AG09319 (cell line): ENCODE measurements at places on chromosomes 12 and 14.

GRCh38 chr12:16018306-16018705 is 107.2 kb downstream of the DERA start:
- no peak for DNase-seq

DNA sequence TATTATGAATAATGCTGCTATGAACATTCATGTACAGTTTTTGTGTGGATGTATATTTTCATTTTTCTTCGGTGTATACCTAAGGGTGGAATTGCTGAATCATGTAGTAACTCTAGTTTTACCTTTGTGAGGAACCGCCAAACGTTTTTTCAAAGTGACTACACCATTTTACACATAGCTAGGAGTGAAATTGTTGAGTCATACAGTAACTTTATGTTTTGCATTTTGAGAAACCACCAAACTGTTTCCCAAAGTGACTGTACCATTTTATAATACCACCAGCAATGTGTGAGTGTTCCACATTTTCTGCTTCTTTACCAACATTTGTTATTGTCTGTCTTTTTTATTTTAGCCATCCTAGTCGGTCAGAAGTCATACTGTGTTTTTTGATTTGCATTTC is 3.1 kb upstream of the TPH2 start:
- no peak for DNase-seq

GRCh38 chr14:31212893-31213292 is 5.3 kb upstream of the HECTD1 start:
- DNase-seq, result no peak

DNA sequence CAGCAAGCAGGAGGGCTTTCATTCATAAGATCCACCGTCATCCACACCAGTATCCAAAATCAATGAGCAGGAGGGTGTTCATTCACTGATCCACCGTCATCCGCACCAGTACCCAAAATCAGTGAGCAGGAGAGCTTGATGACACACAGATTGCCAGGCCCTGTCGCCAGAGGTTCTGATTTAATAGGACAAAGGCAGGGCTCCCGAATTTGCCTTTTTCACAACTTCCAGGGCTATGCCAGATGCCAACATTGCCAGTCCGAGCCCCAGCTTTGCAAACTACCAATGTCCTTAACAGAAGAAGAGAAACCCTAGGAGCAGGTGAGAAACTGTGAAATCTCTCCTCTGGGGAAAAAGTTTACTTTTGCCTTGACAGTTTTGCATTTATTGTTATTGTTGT is 115.0 kb downstream of the SLC15A4 start:
- no peak for DNase-seq

- no peak for DNase-seq
These were observed 95.1 kb upstream of the COCH start for GRCh38 chr14:30779210-30779609.

DNA sequence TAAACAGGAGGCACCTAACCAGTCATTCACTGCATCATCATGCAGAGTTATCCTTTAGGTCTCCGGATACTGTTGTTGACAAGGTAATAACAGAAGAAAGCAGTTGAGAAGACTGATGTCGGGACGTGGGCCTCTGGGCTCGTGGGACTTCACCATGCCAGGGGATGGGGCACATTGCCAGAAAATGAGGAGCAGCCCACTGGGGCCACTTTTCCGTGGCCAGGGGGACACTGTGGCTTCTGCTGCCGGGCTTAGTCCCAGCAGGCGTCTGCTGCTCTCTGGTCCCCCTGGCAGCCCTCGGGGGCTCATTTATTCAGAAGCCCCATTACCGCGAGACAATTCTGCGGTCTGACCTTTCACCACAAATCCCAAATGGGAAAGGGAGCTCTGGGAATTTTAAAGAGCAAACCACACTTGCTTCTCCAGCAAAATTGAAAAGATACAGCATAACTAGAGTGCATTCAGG is 201.2 kb downstream of the DAD1 start:
- no peak for DNase-seq

DNA sequence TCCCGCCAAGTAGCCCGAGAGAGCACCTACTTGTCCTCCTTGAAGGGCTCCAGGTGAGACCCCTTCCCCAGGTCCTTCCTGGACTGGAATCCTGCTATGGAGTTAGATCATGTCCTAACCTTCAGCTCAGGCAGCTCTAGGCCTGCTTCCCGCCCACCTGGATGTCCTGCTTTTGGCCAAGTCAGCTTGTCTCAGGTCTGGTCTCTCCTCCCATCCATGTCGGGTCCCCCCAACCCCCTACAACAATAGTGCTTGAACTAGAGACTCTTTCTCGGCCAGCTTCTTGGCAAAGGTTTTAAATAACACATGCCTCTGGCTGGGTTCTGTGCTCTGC is 3.6 kb downstream of the NAB2 start:
- no peak for DNase-seq

DNA sequence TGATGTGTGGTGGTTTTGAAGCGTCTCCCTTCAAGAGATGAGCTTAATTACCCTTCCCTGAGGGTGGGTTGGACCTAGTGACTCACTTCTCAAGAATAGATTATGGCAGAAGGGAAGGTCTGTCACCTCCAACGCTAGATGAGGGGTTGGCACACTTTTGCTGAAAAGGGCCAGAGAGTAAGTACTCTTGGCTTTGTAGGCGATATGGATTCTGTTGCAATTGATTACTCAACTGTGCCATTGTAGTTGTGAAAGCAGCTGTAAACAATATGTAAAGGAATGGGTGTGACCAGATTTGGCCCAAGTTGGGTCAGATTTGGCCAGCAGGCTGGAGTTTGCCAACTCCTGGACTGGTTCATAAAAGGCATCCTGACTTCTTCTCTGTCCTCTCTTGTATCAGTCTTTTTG is 53.3 kb downstream of the SMIM41 start:
- DNase-seq, result peak; percentile 65

- DNase-seq, result no peak
These were observed 197.8 kb upstream of the FRMD6 start for GRCh38 chr14:51453869-51454268.

DNA sequence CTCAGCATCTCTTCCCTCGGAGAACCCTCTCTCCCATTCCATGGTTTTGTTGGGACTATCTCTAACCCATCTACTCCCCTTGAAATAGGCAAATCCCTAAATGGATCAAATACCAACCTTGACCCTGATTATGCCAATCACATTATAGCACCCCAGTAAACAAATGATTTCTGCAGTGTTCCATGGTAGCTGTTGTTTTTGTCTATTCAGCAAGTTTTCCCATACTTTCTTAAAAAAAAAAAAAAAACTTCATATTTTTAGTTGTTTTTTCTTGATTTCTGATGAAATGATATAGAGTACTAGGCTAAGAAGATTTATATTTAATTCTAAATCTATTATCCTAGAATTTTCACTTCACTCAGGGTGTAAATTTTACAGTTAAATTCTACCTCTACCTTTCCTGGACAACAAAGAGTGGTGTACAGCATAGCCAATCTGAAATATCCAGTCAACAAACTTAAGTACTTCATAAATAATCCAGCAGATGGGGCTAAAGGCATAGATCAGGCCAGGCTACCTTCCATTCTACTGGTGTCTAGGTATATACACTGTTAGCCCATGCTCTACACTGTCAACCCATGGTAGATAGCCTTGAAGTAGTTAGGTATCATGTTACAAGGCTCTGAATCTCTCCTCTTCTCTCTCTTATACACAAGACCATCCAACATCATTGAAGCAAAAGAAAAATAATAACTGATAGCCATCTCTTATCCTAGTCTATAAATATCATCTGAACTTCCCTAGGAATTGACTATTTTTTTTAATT is 82.2 kb downstream of the PLEKHG7 start:
- no peak for DNase-seq

DNA sequence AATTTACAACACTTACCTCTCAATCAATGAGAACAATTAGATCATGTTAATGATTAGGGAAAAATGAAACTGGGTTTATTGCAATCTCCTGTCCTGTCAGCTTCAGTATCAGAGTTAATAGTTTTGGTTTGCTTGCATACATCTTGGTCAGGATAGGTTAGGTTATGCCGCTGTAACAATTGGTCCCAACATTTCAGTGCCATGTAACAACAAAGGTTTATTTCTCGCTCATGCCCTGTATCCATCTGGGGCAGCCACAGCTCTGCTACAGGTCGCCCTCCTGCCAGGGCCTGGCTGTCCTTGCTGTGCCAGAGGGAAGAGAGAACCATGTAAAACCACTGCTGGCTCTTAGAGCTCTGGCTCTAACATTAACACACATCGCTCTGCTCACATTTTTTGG is 30.5 kb upstream of the SPTLC2 start:
- no peak for DNase-seq

GRCh38 chr14:53714495-53715192 is 242.0 kb downstream of the BMP4 start:
- no peak for DNase-seq

GRCh38 chr12:12899530-12900380 is 8.4 kb downstream of the GPRC5A start:
- DNase-seq, result peak; percentile 77

GRCh38 chr14:90491911-90492531 is 95.2 kb downstream of the CALM1 start:
- DNase-seq, result no peak

DNA sequence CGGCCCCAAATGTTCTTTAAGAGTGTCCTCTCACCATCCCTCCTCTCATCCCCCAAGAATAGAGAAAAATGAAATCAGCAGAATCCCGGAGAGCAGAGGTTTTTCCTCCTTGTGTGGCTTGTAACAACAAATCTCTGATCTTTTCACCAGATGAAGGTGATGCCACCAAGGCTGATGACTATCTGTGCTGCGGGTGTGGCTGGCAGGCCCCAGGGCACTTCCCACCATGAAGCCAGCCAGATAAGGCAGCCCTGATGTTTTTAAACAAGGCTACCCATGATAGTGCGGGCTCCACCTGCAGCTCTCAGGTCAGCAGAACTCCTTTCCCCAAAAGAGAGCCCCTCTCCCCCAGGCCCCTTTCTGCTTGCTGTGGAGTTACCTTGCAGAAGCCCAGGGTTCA is 58.0 kb upstream of the PARP11 start:
- no peak for DNase-seq

DNA sequence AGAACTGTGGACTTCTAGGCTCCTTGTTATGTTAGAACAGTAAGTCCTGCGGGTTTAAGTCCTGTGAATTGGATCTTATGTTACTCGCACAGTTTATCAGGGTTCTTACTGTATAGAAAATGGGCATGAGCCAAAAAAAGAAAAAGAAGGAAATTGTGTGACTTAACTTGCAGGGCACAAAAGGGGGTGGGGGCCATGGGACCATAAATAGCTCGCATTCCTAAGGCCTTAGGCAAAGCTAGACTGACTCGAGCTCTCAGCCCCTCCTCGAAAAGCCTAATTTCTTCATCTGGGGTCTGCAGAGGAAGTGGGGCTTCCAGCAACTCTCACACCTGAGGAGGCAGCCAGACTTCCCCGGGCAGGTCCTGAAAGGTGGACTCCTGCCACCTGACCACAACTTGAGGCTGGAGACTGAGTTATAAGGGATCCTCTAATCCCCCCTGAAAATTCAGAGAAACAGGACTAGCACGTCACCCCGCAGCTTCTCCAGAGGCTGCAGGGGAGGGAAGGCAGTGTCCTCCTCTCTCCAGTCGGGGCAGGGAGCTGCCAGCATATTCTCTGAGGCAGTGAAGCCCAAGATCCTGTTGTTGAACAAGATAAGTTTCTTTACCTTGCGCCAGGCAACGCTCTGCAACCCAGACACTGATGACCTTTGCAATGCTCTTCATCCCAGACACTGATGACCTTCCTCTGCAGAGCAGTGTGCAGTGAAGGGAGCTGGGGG is 280.5 kb downstream of the PCNX1 start:
- DNase-seq, result no peak

- DNase-seq, result no peak
These were observed 34.8 kb upstream of the TSPAN9 start for GRCh38 chr12:3042394-3042793.

DNA sequence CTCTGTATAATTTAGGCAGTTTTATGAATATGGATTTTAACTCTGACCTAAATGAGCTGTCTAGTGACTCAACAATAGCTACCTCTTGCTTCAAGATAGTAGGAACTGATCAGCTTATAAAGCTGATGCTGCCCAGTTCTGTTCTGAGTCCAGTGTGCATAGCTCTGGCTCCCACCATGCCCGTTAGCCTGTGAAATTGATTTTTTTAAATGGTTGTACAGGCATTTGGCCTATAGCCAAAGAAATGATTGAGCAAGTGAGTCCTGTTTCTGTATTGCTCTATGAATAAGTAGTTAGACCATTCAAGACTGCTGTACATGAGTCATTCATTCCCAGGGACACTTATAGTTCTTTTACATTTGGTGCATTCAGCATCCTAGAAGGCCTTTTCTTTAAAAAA is 36.4 kb downstream of the SAMD4A start:
- DNase-seq, result no peak

DNA sequence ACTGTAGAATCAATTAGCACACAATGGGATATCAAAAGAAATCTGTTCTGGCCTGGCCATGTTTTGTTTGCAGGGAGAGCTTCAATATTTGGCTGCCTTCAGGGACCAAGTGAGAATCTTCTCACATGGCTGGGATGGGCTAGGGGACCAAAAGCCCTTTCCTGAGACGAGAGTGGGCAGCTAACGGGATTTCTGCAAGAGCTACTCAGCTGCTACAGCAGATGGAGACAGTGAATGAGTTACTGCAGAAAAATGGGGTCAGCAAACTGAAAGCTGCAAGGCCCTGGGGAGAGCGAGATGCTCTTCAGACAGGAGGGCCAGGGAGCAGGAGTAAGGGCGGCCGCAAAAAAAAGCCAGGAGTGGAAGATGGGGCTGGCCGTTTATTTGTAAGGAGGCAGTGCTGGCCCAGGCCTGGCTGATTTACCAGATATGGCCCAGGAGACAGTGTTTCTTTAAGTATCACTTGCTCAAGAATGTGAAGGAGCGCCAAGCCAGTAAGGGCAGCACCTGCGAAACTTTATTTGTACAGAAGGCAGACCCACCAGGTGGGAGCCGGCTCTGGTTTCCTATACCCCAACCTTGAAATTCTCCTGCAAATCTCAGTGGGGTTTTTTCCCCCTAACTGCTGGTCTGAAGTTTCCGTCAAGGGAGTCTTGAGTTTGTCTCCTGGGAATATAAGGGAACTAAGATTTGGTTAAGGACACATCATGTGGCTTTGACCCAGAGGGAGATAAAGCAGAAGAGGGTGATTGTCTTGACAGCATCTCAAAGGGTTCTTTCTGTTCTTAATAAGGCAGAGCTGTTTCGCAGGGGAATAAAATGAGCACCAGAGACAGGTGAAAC is 57.8 kb downstream of the SSH1 start:
- DNase-seq, result no peak

DNA sequence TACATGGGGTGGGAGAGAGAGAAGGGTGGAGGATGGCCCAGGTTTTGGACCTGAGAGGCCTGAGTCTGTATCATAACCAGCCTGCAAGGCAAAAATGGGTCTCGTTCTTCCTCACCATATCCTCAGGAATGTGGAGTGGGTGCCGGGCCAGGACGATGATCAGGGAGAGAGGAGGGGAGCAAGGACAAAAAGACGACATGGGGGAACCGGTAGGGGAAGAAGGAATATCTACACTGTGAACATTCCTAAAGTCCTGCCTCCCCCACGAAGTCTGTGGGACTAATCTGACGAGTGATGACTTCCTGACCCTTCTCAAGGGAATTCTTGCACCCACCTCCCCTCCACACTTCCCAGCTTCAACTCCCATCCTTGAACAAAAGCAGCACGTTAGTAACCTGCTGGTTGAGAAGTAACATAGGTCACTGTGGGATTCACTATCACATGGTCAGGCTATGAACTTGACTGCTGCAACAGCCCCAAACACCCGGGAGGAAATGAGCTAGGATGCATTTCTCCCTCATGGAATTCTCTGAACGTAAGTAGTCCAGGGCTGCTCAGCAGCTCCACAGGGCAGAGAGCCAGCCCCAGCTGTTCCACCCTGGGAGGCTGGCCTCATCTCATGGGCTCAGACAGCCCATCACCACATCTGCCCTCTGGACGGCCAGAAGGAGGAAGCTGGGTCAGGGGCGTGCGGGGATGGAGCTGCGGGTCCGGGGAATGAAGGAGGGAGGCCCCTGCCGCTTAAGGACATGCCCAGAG is 36.8 kb upstream of the VWF start:
- no peak for DNase-seq

GRCh38 chr14:53619691-53620231 is 336.9 kb downstream of the BMP4 start:
- DNase-seq, result no peak
